ENCODE measurements at places on chromosomes 13 and 19.

- DNase-seq, result peak; percentile 99
These were observed 461 bp upstream of the HSPB6 start for GRCh38 chr19:35757231-35757748.

GRCh38 chr13:26579580-26579979, 22.1 kb downstream of the WASF3 start:
- no peak for DNase-seq

DNA sequence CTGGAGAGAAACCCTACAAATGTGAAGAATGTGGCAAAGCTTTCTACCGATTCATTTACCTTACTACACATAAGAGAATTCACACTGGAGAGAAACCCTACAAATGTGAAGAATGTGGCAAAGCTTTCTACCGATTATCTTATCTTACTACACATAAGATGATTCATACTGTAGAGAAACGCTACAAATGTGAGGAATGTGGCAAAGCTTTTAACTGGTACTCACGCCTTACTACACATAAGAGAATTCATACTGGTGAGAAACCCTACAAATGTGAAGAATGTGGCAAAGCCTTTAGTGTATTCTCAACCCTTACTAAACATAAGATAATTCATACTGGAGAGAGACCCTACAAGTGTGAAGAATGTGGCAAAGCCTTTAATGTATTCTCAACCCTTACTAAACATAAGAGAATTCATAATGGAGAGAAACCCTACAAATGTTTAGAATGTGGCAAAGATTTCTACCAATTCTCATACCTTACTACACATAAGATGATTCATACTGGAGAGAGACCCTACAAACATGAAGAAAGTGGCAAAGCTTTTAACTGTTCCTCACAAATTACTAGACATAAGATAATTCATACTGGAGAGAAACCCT, 12.9 kb upstream of the ZNF493 start:
- DNase-seq, result no peak

DNA sequence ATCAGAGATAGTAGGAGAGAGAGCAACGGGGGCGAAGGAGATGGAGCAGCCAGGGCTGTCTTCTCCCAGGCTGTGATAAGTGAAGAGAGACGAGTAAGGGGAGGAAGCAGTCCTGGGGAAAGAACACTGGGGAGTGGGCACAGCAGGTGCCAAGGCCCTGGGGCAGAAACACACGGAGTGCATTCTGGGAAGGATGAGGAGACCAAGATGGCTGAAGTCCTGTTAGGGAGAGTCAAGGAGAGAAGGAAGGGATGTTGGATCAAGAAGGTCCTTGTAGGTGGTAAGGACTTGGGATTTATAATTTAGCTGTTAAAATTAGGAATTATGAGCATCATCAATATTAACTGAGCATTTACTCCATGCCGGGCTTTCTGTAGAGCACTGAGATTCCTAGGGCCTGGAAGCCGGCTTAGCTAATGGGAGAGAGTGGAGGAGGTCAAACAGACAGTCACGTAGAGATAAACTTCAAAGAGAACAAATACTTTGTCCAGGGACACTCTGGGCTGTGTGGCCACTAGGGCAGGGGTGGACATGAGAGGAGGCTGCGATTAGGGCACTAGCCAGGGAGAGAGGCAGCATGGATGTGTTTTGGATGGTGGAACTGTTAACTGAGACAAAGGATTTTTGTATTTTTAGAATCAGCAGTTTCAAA, 134.2 kb upstream of the PEG3 start:
- DNase-seq, result no peak

GRCh38 chr19:35213663-35214632, 14.6 kb downstream of the FAM187B start:
- DNase-seq, result peak; percentile 71

DNA sequence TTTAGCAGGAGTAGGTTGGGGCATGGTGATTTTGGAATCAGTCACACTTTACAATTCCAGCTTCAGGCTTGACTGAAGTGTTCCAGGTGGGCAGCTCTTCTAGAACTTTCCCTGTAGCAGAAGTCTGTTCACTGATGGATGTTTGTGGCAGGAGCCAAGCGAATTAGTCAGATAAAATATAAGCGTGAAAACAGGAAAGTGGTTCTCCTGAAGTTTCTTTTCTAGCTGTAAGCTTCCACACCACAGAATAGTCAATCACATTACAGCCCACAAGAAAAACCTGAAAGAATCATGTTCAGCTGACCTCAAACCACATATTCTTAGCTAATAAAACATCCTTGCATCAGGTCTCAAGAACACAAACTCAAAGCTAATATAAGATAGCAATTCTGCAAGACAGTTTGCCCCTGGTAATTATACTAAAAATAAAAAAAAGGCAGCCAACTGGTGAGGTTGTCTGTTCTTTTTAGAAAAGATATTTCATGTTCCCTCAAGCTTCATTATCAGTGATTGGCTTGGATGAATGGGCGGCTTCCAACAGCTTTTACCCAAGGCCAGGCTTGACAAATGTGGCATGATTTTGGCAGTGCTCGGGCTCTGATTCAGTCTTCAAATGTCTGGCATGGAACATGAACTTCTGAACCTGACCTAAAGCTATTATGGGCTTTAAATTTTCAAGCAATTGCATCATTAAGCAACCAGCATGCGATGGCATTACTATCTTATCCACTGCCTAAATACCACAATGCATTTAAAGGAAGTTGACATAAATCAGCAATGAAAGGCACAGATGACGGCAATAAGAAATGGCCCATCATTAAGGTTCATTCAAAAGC, 136.8 kb downstream of the DCLK1 start:
- peak; percentile 87 for DNase-seq

DNA sequence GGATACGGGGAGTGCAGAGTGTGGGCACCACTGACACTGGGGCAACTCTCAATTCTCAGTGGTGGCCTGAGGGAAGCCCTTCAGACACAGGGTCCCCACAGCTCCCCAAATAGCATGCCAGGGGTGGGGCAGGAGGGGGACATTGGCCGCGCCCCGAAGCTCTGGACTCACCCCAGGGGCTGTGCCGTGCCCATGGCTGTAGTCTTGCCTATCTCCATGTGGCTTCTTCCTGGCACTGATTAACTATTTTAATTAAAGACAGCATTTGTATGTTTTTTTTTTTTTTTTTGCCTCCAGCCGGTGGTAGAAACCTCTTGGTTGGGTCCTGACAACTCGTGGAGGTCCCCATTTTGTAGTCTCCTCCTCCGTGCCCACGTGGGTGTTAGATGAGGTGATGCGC, 23.3 kb downstream of the GATAD2A start:
- DNase-seq, result no peak

- no peak for DNase-seq
These were observed 2.5 kb upstream of the DBP start for GRCh38 chr19:48639483-48640375.

- no peak for DNase-seq
These were observed 16.1 kb downstream of the SYDE1 start for GRCh38 chr19:15123031-15123890.

DNA sequence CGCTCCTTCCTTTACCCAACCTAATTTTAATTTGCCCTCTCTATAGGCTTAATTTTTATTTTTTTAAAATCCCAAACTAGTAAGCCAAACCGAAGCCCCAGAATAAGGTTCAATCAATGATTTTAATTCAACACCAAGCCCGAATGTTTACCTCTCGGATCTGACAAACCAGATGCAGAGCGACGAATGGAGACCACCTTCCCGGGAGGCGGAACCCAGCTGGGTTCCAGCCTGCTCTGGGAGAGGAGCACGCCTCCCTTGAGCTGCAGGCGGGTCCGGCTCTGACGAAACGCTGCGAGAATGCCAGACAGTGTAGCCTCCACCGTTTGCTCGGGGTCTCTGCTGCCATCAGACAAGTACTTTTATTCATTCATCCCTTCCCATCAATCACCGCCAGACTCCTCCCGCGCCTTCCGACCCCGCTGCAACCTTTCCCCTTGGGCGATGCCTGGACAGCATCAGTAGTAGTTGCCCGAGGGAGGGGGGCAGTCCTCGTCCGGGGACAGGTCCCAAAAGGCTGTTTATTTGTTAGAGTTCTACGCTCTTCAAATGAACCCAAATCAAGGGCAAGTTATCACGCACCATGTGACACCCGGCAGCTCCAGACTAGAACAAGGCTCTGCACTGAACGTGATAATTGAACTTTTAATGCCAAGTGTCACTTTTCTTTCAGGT, 752 bp upstream of the EDNRB start:
- DNase-seq, result peak; percentile 74

- DNase-seq, result no peak
These were observed 12.7 kb downstream of the PRAM1 start for GRCh38 chr19:8489561-8490394.

DNA sequence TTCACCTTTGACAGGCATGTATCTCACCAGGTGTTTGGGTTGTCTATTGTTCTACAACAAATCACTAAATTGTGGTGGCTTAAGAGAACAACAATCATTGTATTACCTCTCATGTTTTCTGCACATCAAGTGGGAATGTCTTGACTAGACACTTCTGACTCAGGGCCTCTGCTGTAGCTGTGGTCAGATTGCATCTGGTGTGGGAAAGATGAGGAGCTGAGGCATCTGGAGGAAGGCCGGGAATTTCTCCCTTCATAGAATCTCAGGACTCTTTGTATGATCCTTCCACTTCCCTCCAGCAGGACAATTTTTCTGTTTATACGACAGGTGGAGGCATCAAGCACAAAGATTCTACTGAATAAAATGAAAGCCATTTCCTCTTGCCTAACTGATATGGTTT, 511.8 kb upstream of the NBEA start:
- DNase-seq, result no peak

GRCh38 chr13:46004491-46004890, 48.1 kb downstream of the ZC3H13 start:
- DNase-seq, result no peak

- DNase-seq, result no peak
These were observed 9.6 kb downstream of the LRCH1 start for GRCh38 chr13:46562581-46562980.

GRCh38 chr13:84931264-84931663, 868.0 kb downstream of the SLITRK6 start:
- DNase-seq, result no peak

- no peak for DNase-seq
These were observed 25.4 kb upstream of the ZMYM5 start for GRCh38 chr13:19888799-19889198.
